SJSA1 (cell line): ENCODE measurements at places on chromosomes 4 and X. TPM values are rescaled to one million over a fixed set of nuclear protein-coding genes. Genes with fewer than 3 reads are reported as not detected.

The ARSD gene
- 7.7 and 14.7 TPM in 2 replicates for total RNA-seq

The ADGRA3 gene
- total RNA-seq: 6.8 and 9.4 TPM in 2 replicates

The GYPE gene
- total RNA-seq: 0.95 and 2.1 TPM in 2 replicates

DNA sequence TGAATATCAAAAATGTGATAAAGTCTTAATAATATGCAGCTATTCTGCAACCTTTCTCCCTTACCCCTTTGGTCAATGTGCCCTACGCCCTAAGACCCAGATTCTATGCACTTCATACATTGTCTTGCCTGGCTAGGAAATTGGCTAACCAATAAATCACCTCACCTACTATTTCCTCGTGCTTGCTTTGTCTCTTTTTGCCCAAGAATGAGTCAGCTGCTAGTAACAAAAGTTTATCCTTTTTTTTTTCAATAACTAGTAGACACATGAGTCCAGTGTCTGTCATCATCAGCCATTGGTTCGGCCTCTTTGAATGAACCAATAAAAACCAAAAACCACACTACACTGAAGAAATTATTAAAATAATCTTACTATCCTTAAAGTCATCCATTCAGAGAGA is 387.1 kb downstream of the PPP3CA start:
- no peak for DNase-seq

DNA sequence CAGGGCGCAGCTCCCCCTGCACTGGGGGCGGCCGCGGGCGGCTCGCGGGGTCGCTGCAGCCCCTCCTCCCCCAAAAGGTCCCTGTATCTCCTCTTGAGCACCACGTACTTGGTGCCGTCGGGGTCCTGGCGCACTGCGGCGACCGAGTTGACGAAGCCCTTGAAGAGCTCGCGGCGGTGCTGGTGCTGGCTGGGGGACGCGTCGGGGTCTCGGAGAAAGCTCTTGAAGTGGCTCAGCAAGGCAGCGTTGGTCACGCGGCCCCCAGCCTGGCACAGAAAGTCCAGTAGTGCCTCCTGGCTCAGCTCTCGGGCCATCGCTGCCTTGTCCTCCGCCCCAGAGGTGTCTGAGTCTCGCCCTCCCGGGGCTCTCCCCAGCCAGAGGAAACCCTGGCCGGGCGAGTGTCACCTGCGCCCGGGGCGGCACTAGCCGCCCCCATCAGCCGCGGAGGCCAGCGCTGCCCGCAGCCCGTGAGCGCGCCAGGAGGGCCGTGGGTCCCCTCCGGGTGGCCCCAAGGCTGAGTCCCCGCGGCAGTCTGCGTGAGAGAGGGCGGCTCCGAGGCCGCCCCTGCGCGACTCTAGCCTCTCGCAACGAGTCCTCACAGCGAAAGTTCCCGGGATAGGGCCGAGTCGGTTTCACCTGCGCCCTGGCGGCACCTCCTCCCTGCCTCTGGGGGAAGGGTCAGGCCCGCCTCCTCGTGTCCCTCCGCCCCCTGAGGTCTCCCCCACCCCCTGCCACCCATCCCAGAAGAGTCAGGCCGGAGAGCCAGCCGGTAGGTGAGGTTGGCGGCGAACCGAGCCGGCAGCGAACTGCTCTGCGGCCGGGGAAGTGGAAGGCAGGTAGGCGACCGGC is at the start of gene SOWAHB:
SOWAHB (minus strand) TSS at position 609 of the 849 bp plus-strand sequence; CDS start at position 314, 295 bp downstream.
- DNase-seq: no peak

GRCh38 chr4:15756361-15756861 is 21.7 kb upstream of the CD38 start:
- DNase-seq: no peak

The BMPR1B gene
- 0.03 TPM in 1 of 2 replicates, not detected in the other for total RNA-seq

DNA sequence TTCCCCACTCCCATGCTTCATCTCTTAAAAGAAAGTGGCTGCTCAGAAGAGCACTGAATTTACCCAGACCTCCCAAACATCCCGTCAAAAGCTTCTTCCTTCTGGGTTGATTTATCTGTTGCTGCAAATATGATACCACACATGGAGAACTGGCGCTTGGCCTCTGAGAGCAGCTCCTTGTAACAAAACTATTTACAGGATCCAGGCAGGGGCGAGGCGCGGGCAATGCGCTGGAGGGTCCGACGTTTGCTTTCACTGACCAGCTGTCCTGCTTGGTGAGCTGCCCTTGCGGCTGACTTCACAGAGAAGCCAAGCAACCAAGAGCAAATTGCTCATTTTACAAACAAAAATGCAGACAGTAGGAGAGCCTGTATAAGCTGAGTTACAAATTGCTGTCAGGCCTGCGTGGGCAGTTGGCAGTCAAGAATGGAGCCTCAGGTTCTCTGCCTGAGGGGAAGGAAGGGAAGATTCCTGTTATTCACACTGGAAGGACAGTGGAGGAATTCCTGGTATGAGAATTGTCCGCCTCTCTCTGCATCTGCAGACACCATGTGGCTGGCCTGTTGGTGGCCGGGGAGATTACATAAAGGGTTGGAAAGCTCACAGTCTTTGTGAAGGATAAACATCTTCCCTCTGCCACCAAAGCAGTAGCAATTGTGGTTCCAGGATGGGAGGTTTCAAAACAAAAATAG is 192.2 kb upstream of the LEF1 start:
- DNase-seq: peak; percentile 98

DNA sequence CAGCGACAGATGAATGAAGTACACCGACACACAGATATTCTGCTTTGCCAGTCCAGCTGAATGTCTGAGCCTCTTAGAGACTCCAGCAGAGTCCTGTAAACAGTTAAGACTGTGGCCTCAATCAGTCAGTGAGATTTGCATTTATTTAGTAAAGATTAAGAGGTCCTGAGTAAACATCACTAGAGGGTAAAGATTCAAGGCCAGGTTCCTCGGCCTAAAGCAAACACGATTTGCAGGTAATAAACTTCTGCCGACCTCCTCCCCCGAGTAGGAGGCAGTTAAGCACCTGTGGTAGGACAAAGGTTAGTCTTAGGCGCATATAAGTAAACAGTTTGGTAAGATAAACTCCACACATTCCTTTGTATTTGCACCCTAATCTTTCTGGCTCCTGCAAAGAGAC is 99.6 kb downstream of the CFAP47 start:
- DNase-seq: no peak

The DCK gene
- total RNA-seq: 57.8 and 73.5 TPM in 2 replicates

- no peak for DNase-seq
These were observed 292.9 kb downstream of the TLL1 start for GRCh38 chr4:166165829-166166420.

DNA sequence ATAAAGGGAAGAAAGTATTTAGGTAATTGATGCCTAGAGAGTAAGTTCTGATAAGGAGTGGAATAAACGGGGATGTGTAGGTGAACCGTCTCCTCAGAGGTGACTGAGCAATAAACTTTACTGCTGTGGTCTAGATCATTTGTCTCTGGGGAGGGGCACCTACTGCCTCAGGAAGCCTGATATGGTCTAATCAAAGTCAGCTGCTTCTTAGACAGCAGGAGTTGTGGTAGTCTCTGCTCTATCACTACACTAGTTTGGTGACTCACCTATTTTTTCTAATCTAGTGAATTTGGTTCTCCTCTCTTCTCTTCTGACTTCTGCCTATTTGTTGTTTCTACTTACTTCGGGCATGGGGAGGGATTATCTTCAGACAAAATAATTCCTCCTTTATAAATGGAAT is 95.1 kb upstream of the STIM2 start:
- DNase-seq: no peak

DNA sequence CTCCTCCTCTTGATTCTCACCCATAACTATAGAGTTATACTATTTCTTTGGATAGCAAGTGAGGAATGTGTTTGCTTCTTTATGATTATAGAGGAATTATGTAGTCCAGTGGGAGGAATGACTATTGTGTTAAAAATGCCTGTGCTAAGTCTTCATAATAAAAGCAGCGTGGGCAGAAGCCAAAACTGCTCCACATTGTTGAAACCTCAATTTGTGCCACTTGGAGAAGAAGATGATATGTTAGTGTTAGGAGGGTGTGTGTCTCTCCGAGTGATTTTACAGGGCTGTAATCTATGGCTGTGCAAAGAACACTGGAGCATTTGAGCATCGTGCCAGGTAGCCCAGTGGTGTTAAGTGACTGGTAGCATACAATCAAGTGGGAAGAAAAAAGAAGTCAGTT is 74.3 kb downstream of the FRAS1 start:
- DNase-seq: peak; percentile 2

- DNase-seq: no peak
These were observed 57.0 kb downstream of the DHX15 start for GRCh38 chr4:24527371-24527770.

- no peak for DNase-seq
These were observed 1.5 kb downstream of the FHDC1 start for GRCh38 chr4:152937336-152938236.

GRCh38 chr4:102344520-102344953 is 745 bp downstream of the SLC39A8 start:
- DNase-seq: peak; percentile 73

The ZNF630 gene
- total RNA-seq: 0.47 and 0.58 TPM in 2 replicates

The MAP7D2 gene
- total RNA-seq: 0.11 TPM in 1 of 2 replicates, not detected in the other

DNA sequence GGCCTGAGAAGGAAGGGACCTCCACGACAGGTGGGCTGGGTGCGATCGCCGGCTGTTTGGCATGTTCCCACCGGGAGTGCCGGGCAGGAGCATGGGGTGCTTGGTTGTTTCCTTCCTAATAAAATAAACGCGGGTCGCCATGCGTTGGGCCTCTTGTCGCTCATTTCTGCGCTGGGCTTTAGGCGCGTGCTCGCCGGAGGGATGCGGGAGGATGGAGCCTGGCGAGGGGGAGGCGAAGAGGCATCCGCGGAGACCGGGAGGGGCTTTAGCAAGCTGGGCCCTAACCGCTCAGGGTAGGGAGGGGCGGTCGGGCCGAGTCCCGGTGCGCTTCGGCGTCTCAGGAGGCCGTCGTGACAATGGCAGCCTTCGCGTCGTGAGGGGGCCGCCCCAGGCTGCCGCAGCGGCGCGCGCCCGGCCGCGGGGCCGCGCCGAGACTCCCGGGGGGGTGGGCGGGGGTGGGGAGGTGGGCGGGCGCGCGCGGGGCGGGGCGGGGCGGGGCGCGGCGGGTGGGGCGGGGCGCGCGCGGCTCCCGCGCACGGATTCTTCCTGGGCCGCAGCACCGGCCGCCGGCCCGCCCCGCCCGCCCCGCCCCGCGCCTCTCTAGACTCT is 476 bp upstream of the GDI1 start:
- no peak for DNase-seq

The TEC gene
- 0.05 and 0.25 TPM in 2 replicates for total RNA-seq

GRCh38 chrX:16978193-16978984 is 31.9 kb downstream of the REPS2 start:
- DNase-seq: no peak

The SCRG1 gene
- not detected in 2 replicates for total RNA-seq

DNA sequence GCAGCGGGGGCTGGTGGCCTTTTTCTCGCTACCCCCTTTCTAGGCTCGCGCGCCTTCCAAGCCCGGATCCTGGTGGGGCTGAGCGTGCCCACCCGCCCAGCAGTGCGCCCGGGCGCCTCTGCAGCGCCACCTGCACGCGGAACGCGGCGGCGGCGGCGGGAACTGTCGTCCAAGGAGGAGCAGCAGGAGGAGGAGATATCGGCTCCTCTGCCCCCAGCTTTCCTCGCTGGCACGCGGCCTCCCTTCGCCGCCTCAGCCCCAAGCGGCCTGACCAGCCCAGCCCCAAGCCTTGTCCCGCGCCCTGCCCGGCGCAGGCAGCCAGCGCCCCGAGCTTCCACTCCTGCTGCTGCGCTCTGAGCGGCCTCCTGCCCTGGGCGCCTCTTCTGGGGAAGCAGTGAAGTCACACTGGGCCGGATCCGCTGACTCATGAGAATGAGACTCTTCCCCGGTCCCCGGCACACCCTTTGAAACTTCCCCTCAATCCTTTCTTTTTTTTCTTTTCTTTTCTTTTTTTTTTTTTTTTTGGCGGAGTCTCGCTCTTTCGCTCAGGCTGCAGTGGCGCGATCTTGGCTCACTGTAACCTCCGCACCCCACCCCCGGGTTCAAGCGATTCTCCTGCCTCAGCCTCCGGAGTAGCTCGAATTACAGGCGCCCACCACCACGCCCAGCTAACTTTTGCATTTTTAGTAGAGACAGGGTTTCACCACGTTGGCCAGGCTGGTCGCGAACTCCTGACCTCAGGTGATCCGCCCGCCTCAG is 10.6 kb upstream of the ELF4 start:
- peak; percentile 76 for DNase-seq

DNA sequence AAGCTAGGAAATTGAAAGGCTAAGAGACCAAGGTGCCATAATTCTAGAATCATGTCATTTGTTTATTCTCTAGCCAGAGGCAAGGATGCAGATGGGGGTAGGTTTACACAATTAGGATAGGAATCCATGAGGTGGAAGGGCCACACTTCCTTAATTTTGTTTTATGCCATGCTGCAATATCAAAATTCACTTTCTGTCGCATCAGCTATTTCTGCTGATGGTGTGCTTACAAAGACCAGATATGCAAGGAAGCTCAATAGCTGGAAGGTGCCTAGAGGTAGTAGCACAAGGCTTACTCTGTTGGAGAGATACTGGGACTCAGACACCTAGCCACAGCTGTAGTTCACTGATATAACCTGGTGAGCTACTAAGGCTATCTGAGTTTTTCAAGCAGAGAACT is 328.5 kb downstream of the ADGRL3 start:
- no peak for DNase-seq

The TLR3 gene
- 1.6 and 3.4 TPM in 2 replicates for total RNA-seq

- no peak for DNase-seq
These were observed 13.9 kb upstream of the ETDC start for GRCh38 chrX:135295238-135295943.

The ARX gene
- total RNA-seq: not detected in 2 replicates

GRCh38 chrX:20015945-20016615 is 25.2 kb upstream of the BCLAF3 start:
- DNase-seq: no peak

The TNIP3 gene
- total RNA-seq: 0.47 TPM in 1 of 2 replicates, not detected in the other

- DNase-seq: no peak
These were observed 11.8 kb downstream of the ARSJ start for GRCh38 chr4:113967687-113968086.
